ENCODE measurements at places on chromosomes 11 and 22.

DNA sequence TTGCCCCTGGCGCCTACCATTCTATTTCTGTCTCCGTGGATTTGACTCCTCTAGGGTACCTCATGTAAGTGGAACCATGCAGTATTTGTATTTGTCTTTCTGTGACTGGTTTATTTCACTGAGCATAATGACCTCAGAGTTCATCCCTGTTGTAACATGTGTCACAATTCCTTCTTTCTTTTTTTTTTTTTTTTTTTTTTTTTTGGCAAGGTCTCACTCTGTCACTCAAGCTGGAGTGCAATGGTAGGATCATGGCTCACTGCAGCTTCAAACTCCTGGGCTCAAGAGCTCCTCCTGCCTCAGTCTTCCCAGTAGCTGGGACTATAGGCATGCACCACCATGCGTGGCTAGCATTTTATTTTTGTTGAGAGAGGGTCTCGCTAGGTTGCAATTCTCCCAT is 74.0 kb upstream of the SEPTIN5 start:
- DNase-seq = no peak

DNA sequence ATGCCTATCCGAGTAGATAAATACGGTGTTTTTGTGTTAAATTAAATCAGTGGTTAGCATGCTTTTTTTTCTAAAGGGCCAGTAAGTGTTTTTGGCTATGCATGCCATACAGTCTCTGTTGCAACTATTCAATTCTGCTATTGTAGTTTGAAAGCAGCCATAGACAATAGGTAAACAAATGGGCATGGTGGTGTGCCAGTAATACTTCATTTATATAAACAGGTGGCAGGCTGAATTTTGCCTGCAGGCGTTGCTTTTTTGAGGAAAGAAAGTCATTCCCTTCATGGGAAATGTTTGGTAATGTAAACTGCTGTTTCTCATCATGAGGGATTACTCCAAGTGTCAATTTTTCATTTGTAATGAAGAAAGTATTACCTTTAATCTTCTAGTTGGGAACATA is 106.5 kb downstream of the TMEM135 start:
- DNase-seq = no peak

GRCh38 chr22:20284471-20285086 is 16.5 kb upstream of the RTN4R start:
- DNase-seq = no peak

DNA sequence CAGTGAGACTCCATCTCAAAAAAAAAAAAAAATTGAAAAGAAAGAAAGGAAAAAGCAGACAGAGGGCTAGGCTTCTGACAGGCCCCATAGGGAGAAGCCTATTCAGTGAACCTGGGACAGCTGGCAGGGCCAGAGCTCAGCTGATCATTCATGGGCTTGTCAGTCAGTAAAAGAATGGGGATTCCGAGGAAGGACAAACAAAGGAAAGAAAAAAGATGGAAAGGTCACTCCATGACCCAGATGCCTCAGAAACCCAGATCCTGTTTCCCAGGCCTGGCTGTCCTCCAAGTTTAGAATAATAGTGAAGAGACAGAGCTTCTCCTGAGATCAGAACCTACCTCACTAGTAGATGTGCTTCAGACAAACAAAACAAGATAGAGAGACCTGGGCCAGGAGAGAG is 34.3 kb upstream of the ASPHD2 start:
- no peak for DNase-seq

DNA sequence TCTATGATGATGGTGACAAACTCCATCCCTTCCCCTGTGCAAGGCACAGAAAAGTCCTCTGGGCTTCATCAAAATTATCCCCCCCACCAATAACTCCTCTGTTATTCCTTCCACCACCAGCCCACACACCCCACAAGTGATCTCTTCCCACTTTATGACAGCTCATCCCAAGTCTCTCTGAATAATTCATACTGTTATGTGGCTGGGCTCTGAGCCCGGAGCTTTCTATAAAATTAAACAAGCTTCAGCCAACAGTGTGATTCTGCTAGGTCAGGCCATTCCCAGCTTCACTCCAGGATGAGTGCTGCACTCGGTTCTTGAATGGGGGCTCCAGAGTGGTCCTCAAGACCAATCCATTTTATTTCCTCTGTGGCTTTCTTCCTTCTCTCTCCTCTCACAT is 83.0 kb downstream of the INSC start:
- DNase-seq = no peak

- DNase-seq = no peak
These were observed at the start of gene ASCL2 for GRCh38 chr11:2270322-2271076. ASCL2 (minus strand) TSS chr11:2270588; CDS start chr11:2270332, 256 bp downstream.

DNA sequence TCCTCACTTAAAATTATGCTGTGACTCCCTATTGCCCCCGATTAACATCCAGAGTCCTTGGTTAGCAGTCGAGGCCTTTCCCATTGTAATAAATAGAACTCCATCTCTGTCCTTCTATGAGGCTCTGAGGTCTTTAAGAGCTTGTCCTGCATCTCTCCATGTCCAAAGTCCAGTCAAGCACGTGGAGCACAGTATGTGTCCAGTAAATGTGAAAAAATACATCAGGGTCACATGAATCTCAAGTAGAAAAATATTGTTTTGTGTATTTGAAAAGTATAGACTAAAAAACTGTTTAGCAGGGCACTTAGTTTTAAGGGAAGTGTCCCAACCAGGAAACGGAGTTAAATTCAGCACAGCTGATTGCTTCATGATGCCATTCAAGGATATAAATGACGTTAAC is 298.8 kb upstream of the TENM4 start:
- no peak for DNase-seq

DNA sequence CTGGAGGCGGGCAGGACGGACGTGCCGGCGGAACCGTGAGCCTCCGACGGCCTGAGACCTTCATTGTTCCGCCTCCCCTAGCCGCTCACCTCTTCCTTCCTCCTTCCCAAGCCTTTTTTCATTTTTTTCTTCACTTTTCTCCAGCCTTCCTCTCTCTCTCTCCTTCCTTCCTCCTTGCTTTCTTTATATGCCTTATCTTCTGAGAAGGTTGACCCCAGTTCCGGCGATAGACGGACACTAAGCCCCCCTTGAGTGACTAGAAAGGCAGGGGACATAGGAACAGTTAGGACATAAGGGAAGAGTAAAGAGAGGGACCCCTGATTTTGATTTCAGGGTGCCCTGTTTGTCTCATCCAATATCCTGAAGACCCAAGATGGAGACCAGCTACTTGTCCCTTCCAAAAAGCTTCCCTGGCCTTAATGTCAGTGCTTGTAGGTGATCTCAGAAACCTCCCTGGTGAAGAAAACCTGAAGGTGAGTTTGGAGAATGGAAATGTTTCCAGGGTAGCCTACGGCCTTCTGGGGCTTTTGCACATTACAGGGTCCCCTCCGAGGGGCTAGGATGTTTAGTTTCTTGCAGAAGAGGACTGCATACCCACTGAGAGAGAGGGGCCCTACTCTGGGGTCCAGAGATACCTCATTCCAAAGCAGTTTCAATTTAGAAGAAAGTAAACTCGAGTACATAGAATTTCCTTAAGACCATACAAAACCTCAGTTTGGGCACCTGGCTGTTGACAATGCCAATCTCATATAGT is 3.5 kb downstream of the ADM start:
- no peak for DNase-seq

- no peak for DNase-seq
These were observed 144.0 kb downstream of the CRYBB2 start for GRCh38 chr22:25363474-25363873.

GRCh38 chr11:126346586-126346940 is 8.9 kb upstream of the ST3GAL4 start:
- no peak for DNase-seq

DNA sequence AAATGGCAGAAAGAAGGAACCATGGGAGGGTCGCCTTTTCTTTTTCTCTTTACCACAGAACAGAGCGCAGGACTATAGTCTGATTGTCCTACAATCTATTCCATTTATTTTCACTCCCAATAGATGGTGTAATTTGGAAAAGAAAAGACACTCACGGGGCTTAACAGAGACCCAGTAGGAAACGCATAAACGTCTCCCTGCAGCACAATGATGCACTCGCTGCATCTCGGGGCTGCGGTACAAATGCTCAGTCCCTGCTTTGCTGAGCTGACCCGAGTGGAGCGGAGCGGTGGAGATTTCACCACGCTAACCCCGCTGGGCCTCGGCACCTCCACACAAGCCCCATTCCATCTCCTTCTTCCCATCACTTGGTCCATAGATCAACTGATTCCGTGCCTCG is 1.5 kb downstream of the FEZ1 start:
- no peak for DNase-seq

- DNase-seq = no peak
These were observed 34.4 kb downstream of the TOLLIP start for GRCh38 chr11:1275021-1275420.

- DNase-seq = no peak
These were observed 128.7 kb downstream of the MPPED1 start for GRCh38 chr22:43540529-43540923.

GRCh38 chr11:43214471-43214870 is 97.3 kb upstream of the API5 start:
- no peak for DNase-seq

DNA sequence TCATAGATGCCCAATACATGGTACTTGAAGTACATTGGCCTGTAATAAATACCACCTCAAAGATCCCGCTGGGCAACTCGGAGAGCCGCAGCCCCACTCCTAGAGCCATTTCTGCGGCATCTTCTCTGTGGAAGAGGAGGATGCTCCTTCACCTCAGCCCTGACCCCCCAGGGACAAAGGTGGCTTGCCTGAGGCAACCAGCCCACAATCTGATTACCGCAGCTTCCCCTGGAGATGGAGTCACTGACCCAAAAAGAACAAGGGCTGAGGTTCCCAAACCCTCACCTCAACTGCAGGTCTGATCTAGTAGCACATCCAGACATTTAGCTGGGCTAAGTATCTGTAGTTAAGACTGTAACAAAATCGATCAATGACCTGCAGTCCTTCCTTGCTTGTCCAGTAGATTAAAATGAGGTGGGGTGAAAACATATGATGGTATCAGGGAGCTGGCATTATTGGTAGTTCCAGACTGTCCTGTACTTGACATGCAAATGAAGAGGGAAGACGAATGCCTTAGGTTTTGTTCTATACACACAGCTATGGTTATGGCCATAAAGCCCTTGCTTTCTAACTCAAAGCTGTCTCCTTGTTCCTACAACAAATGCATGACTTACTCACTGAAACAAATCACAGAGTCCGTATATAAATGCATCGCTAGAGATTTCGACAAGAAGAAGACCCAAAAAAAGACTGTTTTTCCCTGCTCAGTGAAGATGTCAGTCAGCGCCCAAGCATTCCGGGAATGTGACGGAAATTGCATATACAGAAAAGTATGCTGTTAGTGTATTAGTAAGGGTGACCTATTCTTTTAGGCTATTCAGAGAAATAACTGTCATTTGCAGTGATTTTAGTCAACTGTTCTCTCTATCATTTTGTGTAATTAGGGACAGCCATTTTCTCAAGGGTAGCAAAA is 33.7 kb downstream of the C11orf71 start:
- DNase-seq = no peak

GRCh38 chr11:78444726-78445125 is 27.1 kb upstream of the GAB2 start:
- DNase-seq = no peak

- no peak for DNase-seq
These were observed 15.6 kb downstream of the UBE2L3 start for GRCh38 chr22:21582801-21583740.

- DNase-seq = no peak
These were observed 25.4 kb downstream of the TP53AIP1 start for GRCh38 chr11:128917144-128917724.

- no peak for DNase-seq
These were observed 644.1 kb downstream of the OPCML start for GRCh38 chr11:132888226-132888625.

- no peak for DNase-seq
These were observed 8.9 kb upstream of the APOBEC3G start for GRCh38 chr22:39068033-39068785.

DNA sequence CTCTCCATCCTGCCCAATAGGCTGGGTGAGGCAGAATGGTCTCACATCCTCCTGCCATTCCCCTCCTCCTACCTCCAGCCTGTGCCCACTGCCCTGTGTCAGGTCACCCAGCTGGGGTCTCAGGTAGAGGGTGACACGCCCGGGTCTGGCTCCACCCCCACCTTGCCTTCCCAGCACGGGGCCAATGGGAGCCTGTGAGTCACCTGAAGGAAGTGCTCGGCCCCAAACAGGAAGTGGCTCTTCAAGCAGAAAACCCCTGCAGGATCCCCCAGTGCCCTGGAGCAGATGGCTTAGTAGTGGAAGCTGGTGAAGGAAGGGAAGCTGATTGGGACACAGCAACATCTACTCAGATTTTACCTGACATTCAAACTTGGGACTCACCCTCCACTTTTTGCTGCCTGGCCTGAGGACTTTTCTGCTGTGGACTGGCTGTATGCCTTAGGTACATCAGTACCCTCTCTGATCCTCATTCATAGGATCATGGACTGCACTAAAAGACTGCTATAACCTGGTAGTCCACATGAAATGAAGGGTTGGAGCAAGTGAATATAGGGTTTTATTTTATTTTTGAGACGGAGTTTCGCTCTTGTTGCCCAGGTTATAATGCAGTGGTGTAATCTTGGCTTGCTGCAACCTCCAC is 33.4 kb downstream of the GDPD5 start:
- DNase-seq = peak; percentile 50

DNA sequence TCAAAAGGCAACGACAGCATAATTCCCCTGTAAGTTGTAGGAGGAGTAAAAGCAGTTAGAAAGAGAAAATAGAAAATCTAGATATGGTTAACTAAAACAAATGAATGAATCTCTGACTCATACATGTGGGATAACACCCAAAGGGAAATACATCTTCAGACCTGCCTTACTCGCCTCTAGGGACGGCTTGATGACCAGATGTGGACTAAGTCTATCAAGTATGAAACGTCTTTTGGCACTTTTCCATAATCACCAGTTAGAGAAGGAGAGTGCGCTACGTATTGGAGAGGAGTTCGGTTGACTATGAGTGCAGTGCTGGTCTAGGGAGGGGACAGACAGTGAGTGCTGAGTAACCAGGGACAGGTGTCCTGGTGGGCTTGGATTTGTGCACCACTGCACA is 459.9 kb downstream of the OPCML start:
- DNase-seq = no peak

GRCh38 chr11:109071712-109072524 is 350.1 kb upstream of the C11orf87 start:
- DNase-seq = no peak

- no peak for DNase-seq
These were observed 49.5 kb downstream of the PPFIBP2 start for GRCh38 chr11:7563281-7563680.

GRCh38 chr11:74731301-74732094 is at the start of gene CHRDL2:
CHRDL2 (minus strand) TSS chr11:74731426; CDS start chr11:74730888, 538 bp downstream.
- DNase-seq = no peak

GRCh38 chr11:128052912-128053641 is 534.3 kb downstream of the ETS1 start:
- no peak for DNase-seq

DNA sequence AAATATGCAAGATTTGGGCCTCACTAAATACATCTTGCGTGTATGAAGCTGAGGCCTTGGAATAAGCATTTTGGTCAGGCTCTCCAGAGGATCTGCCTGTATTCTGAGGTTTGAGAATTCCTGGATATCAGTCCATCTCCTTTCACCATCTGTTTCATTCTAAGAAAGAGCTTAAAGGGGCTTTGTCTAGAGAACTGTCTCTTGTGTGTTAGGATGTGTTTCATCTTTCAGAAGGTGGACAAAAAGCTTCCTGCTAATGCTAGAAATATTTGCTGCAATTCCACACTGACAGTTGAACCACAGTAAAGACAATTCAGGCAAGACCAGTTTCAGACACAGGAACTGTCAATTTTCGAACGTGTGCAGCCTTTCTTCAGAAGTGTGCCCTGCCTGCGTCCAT is 185.4 kb downstream of the DBX1 start:
- no peak for DNase-seq

GRCh38 chr22:37196539-37197450 is 8.7 kb upstream of the C1QTNF6 start:
- no peak for DNase-seq
